NCI-H1092 (cell line): ENCODE measurements at places on chromosomes 7 and 10.

DNA sequence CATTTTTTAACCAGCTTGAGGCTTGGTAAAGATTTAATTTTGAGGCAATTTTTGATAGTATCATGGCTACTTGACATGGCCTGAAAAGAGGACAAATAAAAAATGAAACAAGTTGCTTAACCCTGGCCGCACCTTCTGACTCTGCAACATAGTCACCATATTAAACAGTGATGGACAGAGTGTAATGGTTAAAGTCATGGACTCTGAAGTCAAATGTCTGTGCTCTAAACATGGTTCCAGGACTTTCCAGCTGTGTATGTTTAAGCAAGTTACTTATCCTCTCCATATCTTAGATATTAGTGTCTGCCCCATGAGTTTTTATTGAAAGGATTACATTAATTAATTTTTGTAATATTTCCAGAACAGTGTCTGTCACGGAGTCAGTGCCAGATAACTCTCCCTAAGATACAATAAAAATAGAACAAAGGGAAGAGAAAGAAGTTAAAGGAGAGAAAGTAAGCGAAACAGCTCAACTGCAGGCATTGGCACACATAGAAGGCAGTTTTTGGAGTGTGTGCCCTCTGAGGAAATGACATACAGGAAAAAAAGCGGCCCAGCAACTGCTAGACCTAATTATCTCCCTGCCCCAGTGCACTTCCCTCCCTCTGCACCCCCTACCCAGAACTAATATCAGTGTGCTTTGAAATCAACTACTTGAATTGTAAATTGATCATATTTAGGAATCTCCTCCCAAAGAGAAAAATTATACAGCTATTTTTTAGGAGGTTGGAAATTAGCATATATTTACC lies 65.3 kb downstream of the MACC1 start:
- DNase-seq, result no peak

- DNase-seq, result no peak
Observed at GRCh38 chr10:127990846-127991542, 84.1 kb downstream of the PTPRE start.

GRCh38 chr10:77835669-77836086 lies 90.9 kb downstream of the DLG5 start:
- DNase-seq, result no peak

DNA sequence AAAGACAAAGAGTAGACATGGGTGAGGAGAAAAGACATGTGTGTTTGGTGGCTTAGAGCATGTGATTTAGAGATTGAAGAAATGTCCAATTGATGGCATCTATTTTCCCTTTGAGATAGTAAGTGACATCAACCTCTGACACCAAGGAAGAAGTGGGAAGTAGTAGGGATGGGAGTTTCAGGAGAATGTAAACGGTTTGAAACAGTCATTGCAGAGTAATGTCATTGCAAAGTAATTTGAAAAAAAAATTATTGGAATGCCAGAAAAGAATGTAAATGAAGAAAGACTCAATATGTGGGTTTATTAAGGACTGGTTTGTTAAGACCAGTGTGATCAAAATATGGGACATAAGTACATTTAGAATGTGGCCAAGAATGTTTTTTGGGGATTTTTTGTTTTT lies 26.6 kb downstream of the GNG11 start:
- DNase-seq, result no peak

DNA sequence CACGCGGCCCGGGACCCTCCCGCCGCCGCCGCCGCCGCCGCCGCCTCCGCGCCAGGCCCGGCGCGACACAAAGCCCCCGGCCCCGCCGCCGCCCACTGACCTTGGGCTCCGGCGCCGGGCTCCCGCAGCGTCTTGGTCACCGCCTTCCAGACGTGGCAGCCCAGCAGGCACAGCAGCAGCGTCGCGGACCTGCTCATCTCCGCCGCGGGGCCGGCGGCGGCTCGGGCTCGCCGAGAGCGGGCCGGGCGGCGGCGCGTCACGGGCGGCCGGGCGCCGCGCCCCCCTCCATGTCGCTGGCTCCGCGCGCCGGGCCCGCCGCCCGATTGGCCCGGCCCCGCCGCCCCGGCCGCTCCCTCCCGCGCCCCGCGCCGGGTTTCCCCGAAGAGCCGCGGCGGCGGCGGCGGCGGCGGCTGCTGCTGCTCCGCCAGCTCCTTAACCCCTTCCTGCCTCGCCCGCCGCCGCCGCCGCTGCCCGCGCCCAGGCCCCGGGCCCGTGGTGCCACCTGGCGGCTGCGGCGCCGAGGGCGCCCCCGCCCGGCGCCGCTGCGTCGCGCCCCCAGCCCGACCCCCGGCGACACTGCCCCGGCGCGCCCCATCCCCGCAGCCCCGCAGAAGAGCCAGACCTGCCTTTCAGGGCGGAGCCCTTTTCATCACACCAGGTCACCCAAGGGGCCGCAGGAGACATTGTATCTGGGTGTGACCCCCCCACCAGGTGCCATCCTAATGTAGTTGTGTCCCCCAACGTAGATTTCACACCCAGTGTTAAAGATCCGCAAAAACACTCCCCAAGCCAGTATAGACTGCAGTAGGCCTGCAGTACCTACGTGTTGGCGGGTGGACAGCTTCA lies at the start of gene FAM171A1:
FAM171A1 (minus strand) TSS at position 434 of the 846 bp plus-strand sequence; CDS start at position 197, 237 bp downstream.
- DNase-seq, result peak; percentile 9

DNA sequence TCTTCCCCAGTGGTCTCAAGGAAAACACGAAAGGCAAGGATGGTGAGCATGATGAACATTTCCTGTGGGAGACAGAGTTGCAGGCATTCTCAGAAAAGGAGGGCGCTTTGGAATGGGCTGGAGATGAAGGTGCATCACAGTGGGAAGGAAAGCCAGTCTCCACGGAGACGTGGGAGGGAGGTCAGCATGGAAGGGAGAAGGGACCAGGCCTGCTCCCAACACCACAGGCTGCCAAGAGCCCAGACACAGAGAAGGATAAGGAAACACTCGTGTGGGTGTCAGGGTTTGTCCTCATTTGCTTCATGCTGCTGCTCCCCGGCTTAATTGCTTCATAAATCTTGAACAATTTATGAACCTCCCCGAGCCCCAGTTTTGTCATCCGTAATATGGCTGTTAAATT lies 231.5 kb upstream of the ZNF32 start:
- no peak for DNase-seq

DNA sequence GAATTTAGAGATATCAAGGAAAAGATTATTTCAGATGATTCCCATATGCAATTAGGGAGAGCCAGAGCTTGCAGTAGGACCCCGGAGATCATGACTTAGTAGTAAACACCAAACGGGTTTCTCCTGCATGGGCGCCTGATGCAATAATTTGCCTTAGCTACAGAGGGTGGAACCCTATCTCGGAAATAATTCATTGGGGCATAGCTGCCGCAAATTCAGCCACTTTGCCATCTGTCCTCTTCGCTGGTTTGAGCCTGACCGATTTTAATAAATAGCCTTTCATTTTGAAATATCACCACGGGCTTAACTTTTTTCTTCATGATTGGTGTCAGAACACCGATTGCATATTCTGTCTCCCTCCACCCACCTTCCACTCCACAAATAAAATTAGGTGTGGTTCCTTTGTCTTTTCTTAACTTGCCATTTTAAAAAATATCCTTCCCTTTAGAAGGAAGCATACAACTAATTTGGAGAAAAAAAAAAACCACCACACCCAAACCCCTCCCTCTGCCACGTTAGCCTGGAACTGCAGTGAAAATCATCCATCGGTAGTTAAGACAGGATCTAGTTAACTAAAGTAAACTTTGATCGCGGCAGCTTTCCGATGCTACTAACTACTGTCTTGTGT lies 1.4 kb downstream of the GARS1 start:
- no peak for DNase-seq

GRCh38 chr10:110803830-110804338 lies 67.8 kb upstream of the PDCD4 start:
- DNase-seq, result peak; percentile 16

DNA sequence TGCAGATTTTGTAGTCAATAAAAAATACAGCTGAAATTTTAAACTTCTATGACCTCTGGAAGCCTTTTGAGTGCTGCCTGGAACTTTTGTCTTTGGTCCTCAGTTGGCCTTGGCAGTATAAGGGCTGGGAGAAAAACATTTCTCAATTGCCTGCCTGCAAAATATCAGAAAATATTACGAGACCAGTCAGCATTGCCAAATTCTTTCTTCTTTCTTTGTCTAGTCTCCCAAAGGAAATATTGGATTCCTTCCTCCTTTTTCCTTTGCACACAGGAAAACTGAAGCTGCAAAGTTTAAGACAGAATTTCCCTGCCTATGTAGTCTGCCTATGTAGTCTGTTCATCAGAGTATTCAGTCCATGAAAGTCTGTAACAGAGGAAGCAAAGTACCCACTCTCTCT lies 95.9 kb downstream of the CHRM2 start:
- DNase-seq, result no peak

- no peak for DNase-seq
Observed at GRCh38 chr10:44416021-44416771, 31.3 kb upstream of the CXCL12 start.

GRCh38 chr7:107638594-107638993 lies 22.0 kb upstream of the SLC26A4 start:
- DNase-seq, result no peak

DNA sequence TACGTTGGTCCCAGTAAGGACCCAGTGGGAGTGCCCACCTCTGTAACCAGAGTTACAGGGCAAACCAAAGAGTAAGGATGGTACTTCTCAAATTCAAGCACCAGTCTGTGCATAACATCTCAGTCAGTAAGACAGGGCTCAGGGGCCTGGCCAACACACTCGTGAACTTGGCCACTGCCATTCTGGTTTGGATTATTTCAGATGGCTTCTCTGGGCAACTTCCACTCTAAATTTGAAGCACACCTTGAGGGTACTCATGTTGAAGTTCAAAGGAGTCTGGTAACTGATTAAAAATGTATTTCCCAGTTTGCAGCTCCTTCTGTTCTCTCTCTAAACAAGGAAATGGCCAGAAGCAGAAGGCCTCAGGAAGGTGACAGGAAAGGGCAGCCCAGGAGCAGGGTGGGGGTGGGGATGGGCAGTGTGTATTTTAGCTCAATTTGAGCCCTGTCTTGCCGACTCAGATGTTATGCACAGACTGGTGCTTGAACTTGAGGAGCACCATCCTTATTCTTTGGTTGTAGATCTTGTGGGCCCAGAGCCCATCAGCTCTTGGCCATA lies 107.3 kb upstream of the GLI3 start:
- no peak for DNase-seq

DNA sequence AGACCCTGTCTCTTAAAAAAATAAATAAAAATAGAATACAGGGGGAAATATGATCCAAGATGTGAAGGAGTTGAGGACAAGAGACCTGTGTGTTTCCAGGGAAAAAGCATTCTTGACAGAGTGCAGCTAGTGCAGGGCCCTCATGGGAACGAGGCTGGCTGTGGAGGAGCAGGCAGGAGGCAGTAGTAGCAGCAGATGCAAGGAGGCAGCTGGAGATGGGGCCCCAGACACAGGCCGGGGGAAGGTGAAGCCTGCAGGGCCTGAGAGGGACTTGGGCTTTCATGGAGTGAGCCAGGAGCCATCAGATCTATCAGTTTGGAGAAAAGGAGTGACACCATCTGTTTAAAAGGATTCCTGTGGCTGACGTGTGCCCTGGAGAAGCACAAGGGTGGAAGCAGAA lies 71.4 kb upstream of the ZNF438 start:
- no peak for DNase-seq

GRCh38 chr7:104838537-104839299 lies 175.3 kb upstream of the KMT2E start:
- no peak for DNase-seq

DNA sequence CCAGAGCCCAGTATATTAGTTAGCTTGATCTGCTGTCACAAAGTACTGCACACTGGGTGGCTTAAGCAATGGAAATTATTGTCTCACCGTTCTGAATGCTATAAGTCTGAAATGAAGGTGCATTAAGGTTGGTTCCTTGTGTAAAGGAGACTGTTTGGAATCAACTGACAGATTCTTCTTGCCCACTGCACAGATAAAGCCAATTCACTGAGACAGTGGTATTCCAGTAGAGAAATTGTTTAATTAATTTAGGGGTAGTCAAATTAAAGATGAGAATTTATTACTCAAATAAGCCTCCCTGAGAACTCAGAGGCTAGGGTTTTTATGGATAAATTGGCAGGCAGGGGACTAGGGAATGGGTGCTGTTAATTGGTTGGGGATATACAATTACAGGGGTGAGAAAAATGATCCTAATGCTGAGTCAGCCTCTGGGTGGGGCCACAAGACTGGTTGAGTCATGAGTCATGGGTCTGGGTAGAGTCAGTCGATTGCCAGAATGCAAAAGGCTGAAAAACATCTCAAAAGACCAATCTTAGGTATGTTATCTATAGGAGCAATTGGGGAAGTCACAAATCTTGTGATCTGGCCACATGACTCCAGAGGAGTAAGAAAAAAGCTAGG lies 23.5 kb upstream of the SAMD9L start:
- DNase-seq, result no peak

GRCh38 chr7:8491106-8491505 lies 57.7 kb downstream of the NXPH1 start:
- no peak for DNase-seq

DNA sequence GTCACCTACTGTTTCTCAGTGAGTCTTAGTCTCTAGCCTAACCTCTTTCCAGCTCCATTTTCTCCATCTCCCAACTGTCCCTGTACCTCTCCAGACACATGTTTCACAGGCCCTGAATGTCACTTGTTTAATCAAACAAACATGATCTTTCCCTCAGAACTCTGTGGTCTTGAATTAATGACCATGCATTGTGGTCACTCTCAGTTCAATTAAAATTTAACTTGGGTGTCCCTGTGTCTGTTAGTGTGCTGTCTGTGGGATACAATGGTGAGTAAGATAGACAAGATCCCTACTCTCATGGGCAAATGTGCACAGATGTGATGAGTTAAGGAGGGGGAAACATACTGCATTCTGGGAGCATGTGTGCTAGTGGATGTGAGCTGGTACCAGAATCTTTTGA lies 65.0 kb downstream of the RBM33 start:
- DNase-seq, result no peak

DNA sequence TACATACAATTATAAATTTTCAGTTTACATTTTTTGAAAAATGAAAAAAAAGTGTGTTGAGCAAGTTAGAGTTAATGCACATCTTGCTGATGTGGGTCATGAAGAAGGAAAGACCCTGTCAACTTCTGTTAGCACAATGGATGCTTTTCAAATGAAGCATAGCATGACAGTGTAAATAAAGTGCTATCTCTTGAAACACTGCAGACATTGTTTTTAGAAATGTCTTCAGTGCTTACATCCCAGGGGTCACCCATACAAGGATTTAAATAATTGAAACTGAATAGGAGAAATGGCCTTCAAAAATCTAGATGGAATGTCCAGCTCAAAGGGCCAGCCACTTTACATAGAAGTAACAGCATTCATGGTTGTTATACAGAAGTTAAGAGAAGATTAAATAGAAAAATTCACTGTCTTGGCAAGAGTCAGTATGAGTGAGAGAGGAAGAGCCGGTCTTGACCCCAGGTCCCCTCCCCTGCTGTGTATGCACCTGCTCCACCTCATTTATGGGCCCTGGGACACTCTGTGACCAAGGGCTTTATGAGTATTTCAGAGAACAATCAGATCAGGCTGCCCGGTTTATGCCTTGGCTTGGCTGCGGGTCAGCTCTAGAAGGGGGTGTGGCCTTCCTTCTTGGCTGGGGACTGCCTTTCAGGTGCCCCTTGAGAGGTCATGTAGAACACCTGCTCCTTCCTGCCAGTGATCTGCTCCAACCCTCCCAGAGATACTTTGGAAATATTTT lies 237.7 kb upstream of the TMEM72 start:
- no peak for DNase-seq

GRCh38 chr7:50449501-50449880 lies 659 bp downstream of the FIGNL1 start:
- DNase-seq, result no peak

- no peak for DNase-seq
Observed at GRCh38 chr10:30092151-30092790, 32.9 kb upstream of the JCAD start.

- no peak for DNase-seq
Observed at GRCh38 chr7:16345979-16346958, 75.1 kb downstream of the CRPPA start.
